ENCODE measurements at places on chromosomes 7 and 10.

DNA sequence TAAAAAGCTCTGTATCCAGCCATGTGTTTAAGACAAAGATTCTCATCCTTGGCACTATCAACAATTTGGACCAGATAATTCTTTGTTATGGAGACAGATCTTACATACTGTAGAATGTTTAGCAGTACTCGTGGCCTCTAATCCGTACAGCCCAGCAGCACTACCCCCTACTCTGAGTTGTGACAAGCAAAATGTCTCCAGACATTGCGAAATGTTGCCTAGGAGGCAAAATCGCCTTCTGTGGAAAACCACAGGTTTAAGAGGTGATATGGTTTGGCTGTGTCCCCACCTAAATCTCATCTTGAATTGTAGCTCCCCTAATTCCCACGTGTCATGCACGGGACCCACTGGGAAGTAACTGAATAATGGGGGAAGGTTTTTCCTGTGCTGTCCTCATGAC, 186.7 kb downstream of the CHCHD3 start:
- DNase-seq = peak; percentile 20

GRCh38 chr7:21926448-21926847, 19.3 kb downstream of the CDCA7L start:
- DNase-seq = no peak

GRCh38 chr7:123057911-123058310, 62.4 kb upstream of the TAS2R16 start:
- DNase-seq = no peak

DNA sequence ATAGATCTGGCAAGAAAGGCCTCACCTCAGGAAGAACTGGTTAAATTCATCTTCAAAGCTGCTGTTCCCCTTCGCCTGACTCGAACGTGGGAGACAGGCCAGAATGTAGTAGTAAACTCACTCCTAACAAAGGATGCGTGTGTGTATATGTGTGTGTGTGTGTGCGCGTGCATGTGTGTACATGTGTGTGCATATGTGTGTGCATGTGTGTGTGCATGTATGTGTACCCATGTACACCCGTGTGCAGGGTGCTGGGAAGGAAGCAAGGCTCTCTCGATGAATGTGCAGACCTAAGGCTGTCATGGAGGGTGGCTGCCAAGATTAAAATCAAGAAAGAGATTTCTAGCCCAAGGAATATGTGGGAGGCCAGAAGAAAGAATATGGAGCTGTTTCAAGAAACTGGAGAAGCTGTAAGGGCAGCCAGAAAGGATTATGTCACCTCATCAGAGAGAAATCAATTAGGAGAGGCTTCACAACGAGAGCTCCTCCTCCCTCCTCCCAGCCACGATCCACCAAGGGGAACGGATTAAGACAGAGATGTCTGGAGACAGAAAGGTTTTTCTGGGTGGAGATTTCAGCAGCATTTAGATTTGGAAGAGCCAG, 34.0 kb upstream of the LBX1 start:
- DNase-seq = no peak

DNA sequence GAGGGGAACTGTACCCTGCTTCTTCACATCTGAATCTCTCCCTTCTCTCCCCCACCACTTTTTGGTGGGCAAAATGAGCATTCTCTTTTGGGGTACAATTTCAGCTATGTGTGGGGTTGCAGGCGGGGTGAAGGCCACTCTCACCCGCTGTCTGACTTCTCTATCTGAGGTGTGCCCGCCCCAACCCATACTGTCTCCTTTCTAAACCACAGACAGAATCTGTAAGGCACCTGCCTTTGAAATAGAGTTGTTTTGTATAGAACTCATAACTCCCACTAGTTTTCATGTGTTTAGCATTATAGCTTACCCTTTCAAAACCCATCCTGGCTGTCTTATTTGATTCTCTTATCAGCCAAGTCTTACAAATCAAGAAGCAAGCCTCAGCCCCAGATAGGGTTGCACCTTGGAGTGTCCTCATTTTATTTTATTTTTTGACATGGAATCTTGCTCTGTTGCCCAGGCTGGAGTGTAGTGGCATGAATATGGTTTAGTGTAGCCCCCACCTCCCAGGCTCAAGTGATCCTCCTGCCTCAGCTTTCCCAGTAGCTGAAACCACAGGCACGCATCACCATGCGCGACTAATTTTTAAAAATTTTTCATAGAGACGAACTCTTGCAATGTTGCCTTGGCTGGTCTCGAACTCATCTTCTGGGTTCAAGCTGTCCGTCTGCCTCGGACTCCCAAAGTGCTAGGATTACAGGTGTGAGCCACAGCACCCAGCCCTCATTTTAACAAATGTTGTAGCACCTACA, 11.9 kb downstream of the TSPAN14 start:
- no peak for DNase-seq

DNA sequence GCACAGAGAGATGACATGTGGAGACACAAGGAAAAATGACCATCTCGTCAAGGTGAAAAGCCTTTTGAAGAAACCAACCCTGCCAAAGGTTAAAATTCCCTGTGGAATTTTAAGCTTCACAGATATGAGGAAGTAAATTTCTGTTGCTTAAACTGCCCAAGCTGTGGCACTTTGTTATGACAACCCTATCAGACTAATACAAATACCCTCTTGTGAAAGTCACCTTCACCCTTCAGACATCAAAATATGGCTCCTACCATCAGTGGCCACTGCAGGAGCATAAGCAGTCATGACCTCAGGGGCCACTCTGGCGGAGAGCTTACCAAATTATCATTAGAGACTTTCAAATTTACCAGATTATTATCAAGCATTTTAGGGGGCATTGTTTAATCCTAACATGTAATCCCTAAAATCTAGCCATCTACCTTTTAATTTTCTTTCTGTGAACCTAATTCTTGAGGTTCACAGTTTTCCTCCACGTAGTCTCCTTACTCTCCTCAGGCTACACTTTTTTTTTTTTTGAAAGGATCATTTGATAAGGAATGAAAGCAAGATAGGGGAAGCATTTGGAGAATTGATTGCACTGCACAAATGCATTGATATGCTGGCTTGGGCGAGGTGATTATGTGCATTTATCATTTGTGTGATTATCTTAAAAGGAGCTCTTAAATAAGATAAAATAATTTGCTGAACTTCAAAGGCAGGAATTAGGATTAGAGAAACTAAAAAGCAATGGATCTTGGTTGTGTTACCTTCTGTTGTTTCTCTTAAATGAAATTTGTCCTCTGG, 90.3 kb downstream of the TMEM168 start:
- DNase-seq = no peak

- DNase-seq = no peak
Observed at GRCh38 chr7:111082351-111082750, 8.6 kb upstream of the LRRN3 start.

DNA sequence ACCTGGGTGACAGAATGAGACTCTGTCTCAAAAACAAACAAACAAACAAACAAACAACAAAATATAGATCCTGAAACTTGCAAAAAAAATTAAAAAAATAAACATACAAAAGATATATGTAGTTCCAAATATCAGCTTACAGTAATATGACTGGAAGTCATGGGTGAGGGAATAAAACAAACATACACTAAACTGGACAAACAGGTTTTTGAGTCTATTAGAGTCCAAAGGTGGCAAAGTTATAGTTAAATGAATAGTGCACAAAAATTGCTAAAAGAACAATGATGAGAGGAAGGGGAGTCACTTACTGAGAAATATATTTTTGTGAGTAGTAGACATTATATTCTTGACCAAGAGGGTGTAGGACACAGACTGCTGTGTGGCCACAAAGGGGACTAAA, 16.7 kb upstream of the RSBN1L start:
- no peak for DNase-seq

DNA sequence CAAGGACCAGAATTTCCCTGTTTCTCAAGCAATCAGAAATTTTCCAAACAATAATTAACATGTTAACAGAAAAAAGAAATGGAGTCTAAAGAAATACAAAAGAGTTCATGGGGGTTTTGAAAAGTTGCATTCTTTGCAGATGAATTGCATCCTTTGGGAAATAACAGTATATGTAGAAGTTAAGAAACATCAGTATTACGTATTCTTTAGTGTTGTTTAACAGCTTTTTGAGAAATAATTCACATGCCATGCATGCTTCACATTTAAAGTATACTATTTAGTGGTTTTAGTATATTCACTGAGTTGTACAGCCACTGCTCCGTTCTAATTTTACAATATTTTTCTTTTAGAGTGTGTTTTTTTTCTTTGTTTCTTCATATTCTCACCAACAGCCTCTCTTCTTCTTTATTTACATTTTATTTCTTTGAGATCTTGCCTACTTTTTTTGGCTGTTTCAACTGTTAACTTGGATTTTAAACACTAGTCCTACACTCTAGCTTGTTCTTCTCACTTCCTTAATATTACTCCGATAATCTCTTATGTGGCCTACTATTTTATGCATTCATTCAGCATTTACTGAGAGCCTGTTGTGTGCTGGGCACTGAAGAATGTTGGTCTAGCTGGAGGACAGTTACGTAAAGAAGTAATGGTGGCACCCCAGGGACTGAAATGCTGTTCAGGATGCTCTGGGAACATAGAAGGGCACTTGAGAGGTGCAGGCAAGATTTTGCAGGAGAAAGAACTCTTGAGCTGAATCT, 330.1 kb downstream of the EXOC4 start:
- DNase-seq = no peak

DNA sequence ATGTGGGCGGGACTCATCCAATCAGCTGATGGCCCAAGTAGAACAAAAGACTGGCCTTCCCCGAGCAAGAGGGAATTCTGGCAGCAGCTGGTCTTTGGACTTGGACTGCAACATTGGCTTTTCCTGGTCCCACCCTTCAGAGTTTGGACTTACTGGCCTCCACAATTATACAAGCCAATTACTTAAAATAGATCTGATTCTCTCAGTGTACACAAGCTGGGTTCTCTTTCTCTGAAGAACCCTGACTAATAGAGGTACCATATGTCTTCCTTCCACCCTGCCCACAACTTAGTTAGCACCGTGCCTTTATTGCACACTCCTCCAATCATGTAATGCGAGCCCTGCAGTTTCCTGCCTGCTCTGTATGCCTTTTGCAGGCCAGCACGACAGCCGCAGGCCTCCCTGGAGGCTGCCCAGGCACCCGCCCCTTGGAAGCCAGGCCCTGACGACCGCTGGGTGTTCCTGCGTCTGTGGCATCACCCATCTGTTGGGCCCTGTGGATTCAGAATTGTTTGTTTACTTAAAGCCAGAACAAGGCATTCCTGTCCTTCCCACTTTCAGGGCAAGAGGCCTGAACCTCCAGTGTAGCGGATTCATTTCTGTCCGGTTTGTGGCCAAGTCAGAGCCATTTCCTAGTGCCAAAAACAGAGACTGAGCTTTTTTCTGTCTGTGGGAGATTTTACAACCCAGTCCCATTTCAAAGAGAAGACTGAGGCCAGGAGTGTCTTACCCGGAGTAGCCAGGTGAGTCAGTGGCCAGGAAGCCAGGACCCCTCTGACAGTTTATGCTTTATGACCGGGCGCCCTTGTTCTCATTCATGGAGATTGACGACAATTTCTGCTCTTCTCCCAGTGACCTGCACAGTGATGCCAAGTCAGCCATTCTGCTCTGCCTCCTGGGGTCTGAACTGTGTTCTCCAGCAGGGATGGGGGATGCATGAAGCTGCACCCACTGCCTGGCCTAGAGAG, 968 bp upstream of the INMT start:
- DNase-seq = no peak

DNA sequence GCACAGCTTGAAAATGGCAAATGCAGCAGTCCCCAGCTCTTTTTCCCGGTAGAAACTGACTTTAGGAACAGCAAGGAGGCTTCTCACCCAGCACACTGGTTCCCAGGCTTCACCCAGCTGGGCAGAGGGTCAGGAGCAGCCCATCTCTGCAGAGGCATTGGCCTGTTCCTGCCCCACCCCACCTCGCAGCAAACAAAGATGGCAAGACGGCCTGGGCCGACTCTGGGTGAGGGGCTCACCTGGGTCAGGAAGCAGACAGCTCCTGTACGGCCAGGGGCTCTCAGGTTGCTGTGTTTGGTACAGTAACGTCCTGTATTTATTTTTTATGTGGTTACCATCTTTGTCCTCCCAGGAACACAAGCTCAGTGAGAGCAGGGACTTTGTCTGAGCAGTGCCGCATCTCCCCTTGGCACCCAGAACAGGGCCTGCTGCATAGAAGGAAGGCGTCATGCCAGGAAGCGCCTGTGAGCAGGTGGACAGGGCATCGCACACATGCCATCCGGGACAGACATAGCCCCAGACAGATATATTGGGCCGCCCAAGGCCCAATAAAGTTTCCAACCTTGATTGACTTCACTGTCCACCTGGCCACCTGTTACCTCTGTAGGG, 585.0 kb upstream of the FOXK1 start:
- no peak for DNase-seq

GRCh38 chr7:113775401-113775800, 143.4 kb downstream of the PPP1R3A start:
- no peak for DNase-seq

GRCh38 chr7:128869944-128870285, 7.3 kb downstream of the ATP6V1F start:
- no peak for DNase-seq

GRCh38 chr10:43778571-43778970, 129.9 kb upstream of the ZNF32 start:
- no peak for DNase-seq

GRCh38 chr10:90652519-90652918, 205.3 kb downstream of the HTR7 start:
- peak; percentile 1 for DNase-seq

DNA sequence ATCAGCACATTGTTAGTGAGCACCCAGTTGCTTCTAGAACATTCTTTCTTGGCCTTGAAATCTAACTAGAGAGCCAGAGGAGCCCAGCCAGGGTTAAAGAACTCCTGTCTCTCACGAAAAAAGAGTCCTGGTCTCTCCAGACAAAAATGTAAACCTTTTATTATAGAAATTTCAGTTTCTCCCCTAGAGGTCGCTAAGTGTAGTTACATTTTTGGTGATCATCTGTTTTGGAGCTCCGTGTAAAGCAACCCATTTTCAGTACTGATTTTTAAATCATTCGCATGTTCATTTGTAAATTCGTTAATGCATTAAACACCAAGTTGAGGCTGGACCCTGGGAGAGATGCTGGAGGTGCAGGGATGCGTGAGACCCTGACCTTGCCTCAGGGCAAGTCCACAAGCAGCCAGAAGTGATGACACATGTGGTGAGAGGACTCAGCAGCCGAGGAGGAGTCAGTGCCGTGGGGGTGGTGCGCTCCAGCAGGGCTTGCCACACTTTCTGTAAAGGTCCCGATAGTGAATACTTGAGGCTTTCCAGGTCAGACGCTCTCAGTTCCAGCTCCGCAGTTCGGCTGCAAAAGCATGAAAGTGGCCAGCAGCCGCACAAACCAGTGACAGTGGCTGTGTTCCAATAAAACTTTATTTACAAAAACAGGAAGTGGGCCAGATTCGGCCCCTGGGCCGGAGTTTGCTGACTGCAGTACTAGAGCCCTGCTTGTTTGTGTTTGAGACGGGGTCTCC, 578.6 kb upstream of the FOXK1 start:
- DNase-seq = peak; percentile 2

DNA sequence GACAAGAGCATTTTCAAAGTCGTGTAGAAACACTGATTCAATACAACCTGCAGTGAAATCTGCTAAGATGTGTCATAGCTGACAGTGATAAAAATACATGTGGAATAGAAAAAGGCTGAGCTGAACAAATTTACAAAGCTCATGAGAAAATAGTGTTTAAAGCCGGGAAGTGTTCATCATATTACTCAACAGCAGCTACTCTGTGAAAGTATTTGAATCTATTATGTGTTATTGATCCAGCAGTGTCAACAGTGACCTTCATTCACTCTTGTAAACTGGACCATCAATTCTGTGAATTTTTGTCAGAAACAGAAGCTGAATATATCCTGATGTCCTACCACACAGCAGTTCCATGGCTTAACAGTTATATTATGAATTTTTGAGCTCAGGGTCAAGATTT, 11.6 kb downstream of the DYDC1 start:
- DNase-seq = no peak

- no peak for DNase-seq
Observed at GRCh38 chr7:68334636-68335272, 1263.5 kb upstream of the AUTS2 start.

- DNase-seq = no peak
Observed at GRCh38 chr7:111588065-111588433, 25.8 kb upstream of the IMMP2L start.
